ENCODE measurements at places on chromosomes 3 and 15.

DNA sequence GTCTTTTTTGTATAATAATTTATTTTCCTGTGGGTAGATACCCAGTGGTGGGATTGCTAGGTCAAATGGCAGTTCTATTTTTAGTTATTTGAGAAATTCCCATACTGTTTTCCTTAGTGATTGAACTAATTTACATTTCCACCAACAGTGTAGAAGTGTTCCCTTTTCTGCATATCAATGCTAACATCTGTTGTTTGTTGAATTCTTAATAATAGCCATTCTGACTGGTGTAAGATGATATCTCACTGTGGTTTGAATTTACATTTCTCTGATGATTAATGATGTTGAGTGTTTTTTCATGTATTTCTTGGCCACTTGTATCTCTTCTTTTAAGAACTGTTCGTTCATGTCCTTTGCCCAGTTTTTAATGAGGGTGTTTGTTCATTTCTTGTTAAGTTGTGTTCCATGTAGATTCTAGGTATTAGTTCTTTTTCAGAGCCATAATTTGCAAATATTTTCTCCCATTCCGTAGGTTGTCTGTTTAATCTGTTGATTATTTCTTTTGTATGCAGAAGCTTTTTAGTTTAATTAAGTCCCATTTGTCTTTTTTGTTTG, 713.3 kb upstream of the EPHA6 start:
- DNase-seq: no peak

GRCh38 chr15:47360305-47360704, 357.0 kb upstream of the SEMA6D start:
- DNase-seq: no peak

DNA sequence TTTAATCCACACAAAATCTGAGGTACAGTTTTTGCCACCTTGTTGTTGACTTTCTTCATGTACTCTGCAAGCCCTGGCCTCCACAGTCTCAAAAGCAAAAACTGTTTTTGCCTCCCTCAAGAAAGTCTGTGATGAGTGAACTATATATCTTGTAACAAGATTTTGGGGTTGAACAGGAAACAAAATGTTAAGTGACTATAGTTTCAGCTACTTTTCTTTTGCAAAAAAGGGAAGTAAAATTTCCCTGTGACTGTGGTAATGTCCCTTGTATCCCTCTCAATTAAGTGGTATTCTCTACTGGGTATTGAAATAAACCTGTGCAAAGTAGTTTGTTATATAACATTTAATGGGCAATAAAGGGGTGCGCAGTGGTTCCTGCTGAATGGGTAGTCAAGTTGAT, 21.3 kb upstream of the SCAANT1 start:
- DNase-seq: no peak

DNA sequence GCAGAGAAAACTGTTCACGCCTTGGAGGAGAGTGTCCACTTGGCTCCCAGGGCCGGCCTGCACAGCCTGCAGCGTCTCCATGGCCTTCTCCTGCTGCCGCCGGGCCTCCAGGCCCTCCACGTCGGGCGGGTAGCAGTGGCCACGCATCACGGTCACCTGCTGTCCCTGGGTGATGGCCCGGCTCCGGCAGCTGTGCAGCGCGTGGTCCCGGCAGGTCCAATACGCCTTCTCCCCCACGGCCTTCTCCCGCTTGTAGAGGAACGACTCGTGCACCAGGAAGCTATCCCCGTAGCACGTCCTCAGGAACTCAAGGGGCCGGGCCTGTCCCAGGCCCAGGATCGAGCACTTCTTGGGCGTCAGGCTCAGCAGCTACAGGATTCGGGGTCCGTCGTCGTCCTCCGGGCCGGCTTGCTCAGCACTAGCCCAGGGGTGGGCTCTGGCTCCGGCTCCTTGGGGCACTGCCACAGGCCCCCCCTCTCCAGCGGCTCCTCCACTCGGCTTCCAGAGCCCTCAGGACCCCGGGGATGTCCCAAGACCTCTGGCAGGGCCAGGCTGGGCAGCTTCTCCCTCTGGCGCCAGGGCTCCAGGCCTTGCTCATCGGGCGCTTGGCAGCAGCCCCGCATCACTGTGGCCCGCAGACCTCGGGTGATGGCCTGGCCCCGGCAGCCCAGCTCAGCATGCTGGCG, 83.6 kb upstream of the FXR1 start:
- DNase-seq: no peak

- no peak for DNase-seq
Measured at GRCh38 chr3:126179825-126180476, 435 bp downstream of the ALDH1L1 start.

GRCh38 chr15:98002866-98003265, 42.4 kb downstream of the ARRDC4 start:
- DNase-seq: no peak

- DNase-seq: no peak
Measured at GRCh38 chr3:48194446-48195071, 6.3 kb upstream of the CDC25A start.

GRCh38 chr15:96331945-96332636, 1.6 kb downstream of the NR2F2 start:
- DNase-seq: no peak

DNA sequence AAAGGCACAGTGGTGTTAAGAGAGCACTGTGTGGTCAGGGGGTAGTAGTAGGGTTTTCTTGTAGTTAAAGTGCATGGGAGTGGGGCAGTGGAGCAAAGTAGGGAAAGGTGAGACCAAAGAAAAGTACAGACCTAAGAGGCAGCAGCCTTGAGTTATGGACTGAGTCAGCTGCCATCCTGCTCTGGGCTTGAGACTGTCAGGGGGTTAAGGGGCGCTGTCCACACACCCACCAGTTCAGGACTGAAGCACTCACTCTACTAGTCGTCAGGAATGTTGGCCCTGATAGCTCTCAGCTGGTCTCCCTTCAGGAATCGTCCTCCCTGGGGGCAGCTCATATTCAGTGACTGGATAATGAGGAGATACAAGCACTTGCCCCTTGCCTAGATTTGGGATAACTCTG, 7.9 kb downstream of the CCR4 start:
- DNase-seq: no peak

GRCh38 chr3:131880948-131881347, 153.9 kb downstream of the CPNE4 start:
- no peak for DNase-seq

DNA sequence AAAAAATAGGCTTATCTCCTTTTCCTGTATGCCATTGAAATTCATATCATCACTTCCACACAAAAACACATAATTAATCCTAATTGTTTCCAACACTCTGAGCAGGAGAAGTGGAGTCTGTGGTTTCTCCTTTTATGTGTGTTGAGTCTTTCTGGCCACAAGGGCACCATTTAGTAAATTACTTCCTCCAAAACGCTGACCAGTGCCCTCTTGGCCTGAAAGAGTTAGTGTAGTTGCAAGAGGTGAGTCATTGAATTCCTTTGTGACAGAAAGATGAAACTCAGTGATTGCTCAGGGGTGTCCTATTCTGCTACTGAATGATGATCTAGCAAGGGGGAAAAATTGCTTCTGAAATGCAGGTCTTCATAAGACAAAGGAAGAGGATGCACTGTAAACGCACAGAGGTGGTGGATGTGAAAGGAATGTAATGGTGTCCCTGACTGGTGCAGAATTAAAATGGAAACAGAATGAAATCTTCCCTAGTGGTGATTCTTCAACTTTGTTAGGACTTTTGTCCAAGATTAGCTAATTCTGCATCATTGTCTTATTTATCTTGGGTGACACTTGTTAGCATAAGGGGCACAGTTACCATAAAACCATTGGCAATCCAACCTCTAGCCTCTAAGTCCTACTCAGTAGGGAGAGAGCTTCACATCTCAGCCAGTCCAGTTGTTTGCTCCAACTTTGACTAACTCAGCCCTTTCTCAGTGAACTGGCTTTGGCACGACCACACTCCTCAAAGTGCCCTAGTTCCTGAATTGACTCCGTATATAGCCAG, 208.4 kb upstream of the NANOGP8 start:
- DNase-seq: no peak

DNA sequence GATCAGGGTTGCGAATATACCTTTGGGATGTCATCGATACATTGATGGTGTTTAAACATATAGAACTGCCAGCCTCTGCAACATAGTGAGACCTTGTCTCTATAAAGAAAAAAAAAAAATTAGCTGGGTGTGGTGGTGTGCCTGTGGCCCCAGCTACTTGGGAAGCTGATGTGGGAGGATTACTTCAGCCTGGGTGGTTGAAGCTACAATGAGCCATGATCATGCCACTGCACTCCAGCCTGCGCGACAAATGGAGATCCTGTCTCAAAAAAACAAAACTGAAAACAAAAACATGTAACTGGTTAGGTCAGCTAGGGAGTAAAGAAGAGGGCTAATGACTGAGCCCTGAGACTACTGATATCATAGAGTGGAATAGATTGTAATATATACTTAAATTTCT, 30.7 kb upstream of the MGA start:
- DNase-seq: no peak

- no peak for DNase-seq
Measured at GRCh38 chr3:184579513-184579912, 17.9 kb downstream of the EPHB3 start.

DNA sequence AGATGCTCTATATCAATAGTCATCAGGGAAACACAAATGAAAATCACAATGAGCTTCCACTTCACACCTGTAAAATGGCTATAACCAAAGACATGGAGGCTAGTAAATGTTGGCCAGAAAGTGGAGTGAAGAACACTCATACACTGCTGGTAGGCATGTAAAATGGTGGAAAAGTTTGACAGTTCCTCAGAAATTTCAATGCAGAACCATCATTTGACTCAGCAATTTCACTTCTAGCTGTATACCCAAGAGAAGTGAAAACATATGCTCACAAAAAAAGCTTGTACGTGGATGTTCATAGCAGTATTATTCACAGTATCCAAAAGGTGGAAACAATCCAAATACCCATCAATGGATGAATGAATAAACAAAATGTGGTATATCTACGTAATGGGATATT, 19.2 kb upstream of the TOP2B start:
- DNase-seq: no peak

DNA sequence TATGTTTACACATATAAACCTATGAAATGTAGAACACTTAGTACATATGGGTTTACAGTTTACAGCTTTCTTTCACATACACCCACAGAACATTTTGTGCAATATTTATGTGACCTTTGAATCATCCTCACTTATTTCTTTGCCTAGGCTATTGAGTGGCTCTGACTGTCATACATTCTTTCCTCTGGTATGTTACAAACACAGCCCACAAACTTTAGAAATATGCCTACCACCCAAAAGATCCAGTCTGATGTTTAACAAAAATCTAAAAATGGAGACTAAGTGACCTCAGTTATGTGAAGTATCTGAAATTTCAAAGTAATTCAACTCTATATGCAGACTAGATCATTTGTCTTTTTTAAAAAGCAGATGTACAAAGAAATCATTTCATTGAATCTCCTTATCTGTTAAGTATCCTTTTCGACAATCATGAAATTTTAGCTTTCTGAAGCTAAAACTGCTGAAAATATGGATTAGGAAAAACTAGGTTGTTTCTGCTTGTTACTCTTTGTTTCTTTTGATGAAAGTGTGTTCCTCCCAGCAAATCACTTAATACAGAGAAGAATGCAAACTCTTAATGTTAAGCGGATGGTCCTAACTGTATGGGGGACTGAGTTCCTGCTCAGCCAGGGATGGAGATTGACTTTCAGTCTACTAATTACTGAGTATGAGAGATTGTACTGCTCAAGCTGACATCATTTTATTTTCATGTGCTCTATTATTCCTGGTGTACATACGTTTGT, 27.7 kb downstream of the CCDC54 start:
- DNase-seq: no peak

DNA sequence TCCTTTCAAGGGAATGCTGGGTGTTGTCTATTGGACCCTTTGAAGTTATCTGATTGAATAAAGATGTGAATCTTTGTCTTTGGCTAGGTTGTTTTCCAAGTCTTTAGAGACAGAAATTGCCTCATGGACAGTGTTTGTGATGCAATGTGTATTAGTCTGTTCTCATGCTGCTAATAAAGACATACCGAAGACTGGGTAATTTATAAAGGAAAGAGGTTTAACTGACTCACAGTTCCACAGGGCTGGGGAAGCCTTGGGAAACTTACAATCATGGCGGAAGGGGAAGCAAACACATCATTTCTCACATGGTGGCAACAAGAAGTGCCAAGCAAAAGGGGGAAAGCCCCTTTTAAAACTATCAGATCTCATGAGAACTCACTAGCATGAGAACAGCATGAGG, 88.8 kb upstream of the PLXND1 start:
- no peak for DNase-seq

DNA sequence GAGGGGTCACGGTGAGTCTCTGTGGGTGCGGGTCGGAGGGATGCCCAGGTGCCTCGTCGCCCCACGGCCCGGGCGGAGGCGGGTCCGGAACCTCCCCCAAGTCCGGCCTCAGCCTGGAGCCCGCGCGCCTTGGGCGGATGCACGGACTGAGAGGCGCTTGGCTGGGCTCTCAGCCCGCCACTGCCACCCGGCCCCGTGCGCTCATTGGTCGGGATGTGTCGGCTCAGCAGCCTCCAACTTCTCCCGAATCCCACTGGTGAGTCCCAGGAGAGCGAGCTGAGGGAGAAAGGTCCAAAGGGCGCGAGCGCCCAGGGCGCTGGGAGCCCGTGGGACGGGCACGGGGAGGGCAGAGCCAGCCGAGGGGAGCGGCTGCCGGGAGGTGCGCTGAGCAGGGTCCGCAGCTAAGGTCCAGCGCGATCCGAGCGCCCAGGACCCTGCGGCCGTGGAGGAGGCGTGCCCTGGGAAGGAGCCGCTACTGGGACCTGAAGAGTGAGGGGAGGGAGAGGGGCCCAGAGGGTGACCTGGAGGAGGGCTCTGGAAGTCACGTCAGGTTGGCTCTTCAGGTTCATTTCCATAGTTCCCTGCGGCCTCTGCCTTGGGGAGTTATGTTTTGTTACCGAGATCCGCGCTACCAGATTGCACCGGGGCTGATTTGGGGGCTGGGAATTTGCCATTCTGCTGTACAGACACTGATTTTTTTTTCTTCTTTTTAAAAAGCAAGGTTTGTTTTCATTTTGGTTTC, at the start of gene MME:
TSS of gene MME (plus strand) at position 574 of the 742 bp plus-strand sequence. CDS start 3,849 bp downstream, outside the sequence.
- no peak for DNase-seq

GRCh38 chr15:64698823-64699222, 76.6 kb downstream of the RBPMS2 start:
- DNase-seq: no peak

- no peak for DNase-seq
Measured at GRCh38 chr3:25262322-25262721, 165.7 kb upstream of the RARB start.

DNA sequence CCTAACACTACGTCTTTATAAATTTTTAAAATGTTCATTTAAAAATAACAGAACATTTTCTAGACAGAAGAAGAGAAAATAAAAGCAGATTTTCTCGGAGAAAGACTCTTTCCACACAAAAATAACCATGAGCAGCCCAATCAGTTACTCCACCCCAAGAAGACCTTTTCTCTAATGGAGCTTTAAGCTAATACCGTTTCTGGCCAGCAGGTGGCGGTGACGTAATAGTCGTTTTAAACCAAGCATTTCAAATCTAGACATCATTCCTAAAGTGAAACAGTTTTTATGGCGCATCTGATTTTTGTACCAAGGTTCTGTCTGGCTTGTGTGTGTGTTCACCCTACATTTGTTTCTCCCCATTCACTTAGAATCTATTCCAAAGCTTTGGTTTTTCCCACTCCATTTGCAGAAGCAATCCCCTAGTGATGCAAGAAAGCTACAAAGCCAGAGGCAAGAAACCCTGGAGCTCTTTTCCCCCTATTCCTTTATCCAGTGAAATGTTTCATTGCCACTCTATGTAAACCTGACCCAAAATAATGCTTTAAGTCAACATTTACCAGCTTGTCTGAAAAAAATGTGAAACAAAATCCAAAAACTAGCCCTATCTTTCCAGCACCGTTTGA, 336.7 kb upstream of the IGF1R start:
- peak; percentile 37 for DNase-seq

All from stimulated activated CD8-positive, alpha-beta memory T cell treated with anti-CD3 and anti-CD28 coated beads, Interleukin-2, amount 100 ng/mL, for 1 hour (primary cell).